ENCODE measurements at places on chromosomes 2 and 18.

GRCh38 chr2:40384714-40385113, 67.2 kb downstream of the SLC8A1 start:
- DNase-seq, result no peak

GRCh38 chr18:33495278-33495677, 54.8 kb upstream of the CCDC178 start:
- DNase-seq, result no peak

DNA sequence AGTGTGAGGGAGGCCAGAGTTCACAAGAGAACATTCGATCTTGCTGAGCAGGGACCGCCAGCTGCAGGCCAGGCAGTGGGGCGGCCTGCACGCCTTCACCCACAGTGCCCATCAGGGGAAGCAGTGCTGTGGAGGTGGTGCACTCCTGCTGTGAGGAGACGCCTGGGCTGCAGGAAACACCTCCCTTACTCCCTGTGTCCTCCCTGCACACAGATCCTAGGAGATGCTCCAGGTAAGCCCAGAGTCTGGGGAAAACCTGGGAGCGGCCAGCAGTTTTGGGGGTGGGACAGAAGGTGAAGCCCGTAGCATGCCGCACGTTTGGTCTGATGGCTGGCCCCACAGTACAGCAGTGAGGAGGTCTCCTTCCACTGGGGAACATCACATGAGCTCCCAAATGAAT, 180.8 kb upstream of the RAB6C start:
- no peak for DNase-seq

GRCh38 chr2:8662239-8662879, 19.5 kb upstream of the ID2 start:
- no peak for DNase-seq

GRCh38 chr2:163591461-163591860, 144.3 kb downstream of the FIGN start:
- DNase-seq, result no peak

DNA sequence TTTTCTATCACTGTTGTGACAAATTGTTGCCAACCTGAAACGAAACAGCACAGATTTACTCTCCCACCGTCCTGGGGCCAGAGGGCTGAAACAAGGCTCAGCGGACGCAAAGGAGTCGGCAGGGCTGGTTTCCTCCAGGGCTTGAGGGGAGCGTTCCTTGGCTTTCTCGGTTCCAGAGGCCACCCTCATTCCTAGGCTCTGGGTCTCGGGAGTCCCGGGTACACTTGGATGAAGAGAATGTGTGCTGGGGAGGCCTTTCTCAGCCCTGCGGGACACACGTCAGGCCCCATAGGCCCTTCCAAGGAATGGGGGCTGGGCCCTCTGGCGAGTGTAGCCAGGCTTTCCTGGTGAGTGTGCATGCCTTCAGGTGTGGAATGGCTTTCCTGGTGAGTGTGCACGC, 287.3 kb upstream of the HS6ST1 start:
- no peak for DNase-seq

- DNase-seq, result no peak
These were observed 421.4 kb downstream of the NCKAP5 start for GRCh38 chr2:133146893-133147292.

DNA sequence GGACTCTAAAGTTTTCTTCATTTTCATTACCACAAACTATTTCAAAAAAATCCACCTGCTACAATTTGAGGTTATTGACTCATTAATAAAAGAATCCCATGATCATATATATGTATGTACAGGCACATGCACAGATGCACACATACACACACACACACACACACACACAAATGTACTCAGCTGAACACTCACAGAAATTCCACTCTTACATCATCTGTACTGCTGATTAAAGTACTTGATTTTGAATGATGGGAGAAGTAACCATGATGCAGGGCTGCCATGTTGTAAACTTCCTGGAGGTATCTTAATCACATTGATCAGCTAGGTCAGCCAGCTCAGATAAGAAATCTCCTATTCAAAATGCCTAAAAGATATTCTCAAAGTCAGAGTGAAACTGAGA, 1313.2 kb upstream of the NRXN1 start:
- DNase-seq, result no peak

- no peak for DNase-seq
These were observed 91.5 kb upstream of the CCBE1 start for GRCh38 chr18:59788791-59789106.

- no peak for DNase-seq
These were observed 66.5 kb upstream of the FIGN start for GRCh38 chr2:163802284-163802683.

GRCh38 chr2:19847486-19847885, 54.3 kb downstream of the TTC32 start:
- DNase-seq, result no peak

GRCh38 chr2:69165091-69165880, 152.3 kb downstream of the ANTXR1 start:
- no peak for DNase-seq

DNA sequence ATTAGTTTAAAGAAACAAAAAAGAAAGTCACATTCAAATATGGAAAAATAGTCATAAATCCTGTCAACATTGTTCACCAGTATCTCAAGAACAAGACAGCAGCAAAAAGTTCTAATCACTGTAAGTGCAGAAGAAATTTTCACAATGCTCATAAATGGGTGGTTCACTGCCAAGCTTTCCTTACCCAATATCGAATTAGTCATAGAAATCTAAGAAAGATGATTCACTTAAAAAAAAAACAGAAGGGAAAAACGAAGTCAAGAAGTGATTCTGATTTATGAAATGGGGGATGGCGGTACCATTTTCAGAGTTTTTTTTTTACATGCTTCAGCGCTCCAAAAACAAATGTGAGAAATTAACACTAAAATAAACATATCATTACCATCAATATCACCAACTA, 156.7 kb downstream of the EXOC6B start:
- no peak for DNase-seq

GRCh38 chr18:74281011-74281979, 10.5 kb downstream of the CYB5A start:
- no peak for DNase-seq

GRCh38 chr2:28356095-28356911, 36.4 kb upstream of the FOSL2 start:
- peak; percentile 62 for DNase-seq

DNA sequence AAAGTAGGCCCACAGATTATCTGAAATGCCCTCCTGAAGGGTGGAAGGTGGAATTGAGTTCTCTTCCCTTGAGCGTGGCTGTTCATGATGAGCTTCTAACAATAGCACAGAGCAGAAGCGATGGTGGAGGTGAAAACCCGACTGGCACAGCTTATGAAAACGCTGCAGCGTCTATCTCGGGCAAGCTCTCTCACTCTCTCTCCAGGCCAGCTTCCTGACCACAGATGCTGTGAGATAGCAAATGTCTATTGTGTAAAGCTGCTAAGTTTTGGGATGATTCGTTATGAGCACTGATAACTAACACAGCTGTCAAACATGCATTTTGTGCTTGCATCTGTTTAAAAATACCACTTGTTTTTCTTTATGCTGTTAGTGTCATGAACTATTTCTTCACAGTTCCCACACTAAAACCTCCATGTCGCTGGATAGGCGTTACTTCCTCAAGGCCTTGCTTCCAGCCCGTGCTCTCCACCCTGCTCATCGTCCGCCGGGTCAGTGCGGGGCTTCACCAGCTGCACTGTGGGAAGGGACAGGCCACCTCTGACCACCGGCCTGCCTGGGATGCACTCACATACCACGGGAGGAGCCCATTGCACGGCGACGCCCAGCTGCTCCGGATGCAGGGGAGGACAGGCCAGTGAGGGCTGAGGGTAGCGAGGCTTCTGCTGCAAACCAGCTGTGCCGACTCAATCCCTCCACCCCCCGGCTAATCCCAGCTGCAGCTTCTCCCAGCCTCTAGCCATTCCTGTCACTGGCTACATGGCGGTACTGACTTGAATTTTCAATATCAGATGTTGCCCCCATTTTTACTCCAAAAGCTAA, 60.0 kb upstream of the OTOS start:
- no peak for DNase-seq

DNA sequence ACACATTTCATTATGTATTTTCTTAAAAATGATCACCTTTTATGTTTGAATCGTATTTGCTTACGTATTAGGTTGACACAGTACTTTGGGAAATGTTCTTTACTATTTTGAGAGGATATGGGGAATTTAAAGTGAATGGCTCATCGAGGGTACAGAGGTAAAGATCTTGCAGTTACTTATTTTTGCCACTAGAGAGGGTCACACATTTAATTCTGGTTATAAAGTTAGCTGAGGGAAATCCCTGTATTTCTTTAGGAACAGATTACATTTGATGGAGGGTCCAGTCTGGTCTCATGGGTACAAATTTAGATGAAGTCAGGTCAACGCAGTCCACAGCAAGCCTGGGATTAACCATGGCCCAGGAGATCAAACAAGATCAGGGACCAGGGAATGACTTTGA, 24.5 kb downstream of the DYNC2LI1 start:
- DNase-seq, result no peak

- no peak for DNase-seq
These were observed 13.7 kb upstream of the SLC40A1 start for GRCh38 chr2:189594305-189594704.

DNA sequence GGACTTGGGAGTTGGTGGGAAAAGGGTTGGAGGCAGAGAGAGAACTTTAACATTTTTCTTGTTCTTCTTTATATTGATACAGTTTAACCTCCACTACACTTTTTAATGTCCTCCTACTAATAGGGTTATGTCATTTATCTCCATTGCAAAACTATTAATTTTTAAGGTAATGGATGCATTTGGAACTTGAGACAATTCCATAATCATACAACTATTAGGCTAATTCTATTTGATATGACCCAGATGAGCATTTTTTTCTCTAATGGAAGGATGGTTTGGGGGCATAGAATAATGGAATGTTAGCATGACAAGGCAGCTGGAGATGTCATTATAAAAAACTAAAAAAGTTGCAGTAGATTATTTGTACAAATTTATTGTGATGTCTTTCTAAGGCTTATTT, 239.2 kb upstream of the KCNJ3 start:
- no peak for DNase-seq

DNA sequence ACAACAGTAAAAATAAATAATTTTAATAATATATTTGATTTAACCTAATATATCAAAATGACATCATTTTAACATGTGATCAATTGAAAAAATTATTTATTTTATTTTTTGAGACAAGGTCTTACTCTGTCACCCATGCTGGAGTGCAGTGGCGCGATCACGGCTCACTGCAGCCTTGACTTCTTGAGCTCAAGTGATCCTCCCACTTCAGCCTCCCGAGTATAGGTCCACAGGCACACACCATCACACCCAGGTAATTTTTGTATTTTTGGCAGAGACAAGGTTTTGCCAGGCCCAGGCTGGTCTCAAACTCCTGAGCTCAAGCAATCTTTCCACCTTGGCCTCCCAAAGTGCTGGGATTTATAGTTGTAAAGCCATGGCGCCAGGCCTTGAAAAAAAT, 126.7 kb upstream of the COPS8 start:
- DNase-seq, result no peak

DNA sequence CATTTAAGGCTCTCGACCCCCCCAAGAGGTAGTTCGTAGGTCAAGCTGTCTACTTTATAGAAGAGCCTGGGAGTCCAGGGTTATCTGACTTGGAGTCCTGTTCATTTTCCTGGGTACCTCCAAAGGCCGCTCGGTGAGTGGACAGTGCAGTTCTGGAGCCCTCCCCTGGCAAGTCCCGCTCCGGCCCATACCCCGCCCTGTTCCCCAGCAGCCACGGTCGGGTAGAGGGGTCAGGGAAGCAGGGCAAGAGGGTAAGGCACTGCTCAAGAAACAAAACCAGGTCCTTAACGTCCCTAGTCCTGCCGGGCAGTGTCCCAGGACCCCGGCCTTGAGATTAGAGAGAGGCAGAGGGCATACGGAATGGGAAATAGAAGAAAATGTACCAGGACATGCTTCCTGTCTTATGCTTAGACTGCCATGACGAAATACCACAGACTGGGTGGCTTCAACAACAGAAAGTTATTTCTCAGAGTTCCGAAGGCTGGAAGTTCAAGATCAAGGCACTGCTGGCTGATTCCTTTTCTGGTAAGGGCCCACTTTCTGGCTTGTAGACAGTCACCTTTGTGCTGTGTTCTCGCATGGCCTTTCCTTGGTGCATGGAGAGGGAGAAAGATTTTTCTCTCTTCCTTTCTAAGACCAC, 5.4 kb upstream of the HPCAL1 start:
- DNase-seq, result no peak

DNA sequence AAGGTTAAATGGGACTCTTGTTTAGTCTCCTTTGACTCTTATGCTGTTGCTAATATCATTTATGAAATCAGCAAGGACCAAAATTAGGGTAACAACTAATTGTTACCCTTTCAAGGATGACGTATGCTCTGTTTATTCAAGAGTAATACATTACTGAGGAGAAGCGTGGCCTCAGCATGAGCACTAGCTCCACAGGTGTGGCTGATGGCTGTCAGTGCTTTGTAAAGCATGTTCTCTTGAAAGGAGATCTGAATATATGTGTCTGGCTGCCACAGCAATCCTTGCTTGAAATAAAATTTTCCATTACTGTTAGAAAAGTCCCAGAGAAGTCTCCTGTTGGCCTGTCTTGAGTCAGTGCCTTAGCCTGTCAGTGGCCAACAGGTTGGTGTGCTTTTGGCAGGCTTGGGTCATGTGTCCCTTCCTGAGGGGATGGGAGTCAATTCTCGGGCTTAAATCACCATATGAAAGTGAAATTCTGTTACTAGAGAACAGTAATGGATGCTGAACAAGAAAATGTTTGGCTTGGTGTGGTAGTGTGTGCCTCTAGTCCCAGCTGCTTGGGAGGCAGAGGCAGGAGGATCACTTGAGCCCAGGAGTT, 32.7 kb downstream of the ABI2 start:
- no peak for DNase-seq

DNA sequence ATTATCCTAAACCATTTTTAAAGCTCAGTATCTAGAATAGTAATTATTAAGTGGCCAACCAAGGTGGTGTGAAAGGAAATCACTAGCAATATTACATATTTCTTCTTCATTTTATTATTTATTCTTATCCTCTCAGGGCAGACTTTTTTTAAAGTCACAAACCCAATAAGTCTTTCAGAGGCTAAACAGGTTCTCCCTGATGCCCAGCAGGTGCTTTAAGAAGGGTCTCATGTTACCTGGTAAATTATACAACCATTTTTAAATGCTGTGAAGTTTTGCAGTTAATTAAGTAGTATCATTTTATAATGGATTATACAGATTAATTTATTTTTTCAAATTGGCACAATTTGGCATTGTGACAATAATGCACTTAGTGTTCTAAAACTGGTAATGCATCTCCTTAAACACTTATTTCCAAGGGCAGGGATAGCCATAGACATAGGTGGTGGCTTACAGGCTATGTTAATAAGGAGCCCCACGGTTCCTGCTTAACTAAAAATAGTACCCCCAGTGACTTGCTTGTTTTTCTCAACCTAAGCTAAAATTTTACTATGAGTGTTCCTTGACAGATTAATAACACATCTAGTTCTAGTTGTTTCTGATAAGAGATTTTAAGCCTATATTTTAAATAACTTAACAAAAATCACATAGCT, 67.0 kb downstream of the PMS1 start:
- DNase-seq, result no peak

- no peak for DNase-seq
These were observed 673.8 kb upstream of the FANCL start for GRCh38 chr2:58914733-58915505.

- DNase-seq, result no peak
These were observed 166.3 kb downstream of the CCDC148 start for GRCh38 chr2:158290225-158290624.
